Islet precursor cell (in vitro differentiated cells): ENCODE measurements at places on chromosomes 1 and 21.

- peak; percentile 84 for DNase-seq
Observed at GRCh38 chr1:9239622-9240401, 5.2 kb downstream of the H6PD start.

DNA sequence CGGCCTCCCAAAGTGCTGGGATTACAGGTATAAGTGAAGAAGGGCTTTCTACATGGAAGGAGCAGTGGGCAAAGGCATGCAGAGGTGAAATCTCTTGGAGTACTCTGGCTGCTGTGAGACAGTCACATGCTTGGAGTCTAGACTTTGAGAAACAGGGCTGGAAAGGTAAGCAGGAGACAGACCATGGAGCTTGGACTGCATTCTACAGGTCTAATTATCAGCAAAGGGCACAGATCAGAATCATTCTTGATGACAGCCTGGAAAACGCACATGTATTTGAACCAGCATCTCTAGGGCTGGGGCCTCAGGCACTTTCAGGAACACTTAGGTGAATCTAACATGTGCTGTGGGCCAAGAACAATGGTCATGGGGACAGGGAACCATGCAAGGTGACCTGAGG lies 7.3 kb upstream of the PRELP start:
- no peak for DNase-seq

DNA sequence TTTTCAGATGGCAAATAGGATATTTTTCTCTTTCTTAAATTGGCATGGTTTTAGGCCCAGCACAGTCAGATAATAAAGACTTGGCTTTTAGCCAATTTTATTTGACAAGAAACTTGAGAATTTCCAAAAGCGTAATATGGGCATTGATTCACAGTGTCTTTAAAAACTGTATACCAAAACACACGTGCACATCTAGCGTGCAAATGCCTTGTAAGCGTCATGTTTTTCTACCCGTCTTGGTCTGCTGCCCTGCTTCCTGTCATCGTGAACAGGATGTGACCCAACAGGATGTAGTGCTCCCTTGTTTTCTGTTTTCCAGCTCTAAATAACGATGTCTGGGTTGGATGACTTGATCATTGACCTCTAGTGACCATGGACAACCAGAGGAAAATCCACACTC lies 24.7 kb upstream of the SLC44A3 start:
- no peak for DNase-seq

- DNase-seq: no peak
Observed at GRCh38 chr1:10522322-10522860, 47.6 kb downstream of the PEX14 start.

DNA sequence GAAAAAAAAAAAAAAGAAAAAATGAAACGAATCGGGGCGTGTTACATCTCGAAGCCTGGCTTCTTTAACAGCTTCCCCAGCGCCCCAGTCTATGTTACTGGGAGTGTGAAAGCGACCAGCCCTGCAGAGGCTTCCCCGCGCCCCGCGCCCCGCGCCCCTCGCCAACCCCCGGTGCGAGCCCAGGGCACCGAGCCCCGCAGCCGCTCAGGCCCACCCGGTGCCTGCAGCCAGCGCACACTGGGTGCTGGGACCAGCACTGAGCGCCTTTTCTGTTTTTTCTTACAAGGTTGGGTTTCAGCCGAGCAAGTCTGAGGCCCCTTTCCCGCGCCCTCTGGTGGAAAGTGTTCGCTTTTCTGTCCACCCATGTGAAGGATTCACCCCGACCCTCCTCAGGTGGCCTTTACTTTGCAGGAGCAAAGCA lies 42.1 kb upstream of the ZNF496 start:
- DNase-seq: peak; percentile 65

- no peak for DNase-seq
Observed at GRCh38 chr1:38889589-38889988, 8.2 kb upstream of the GJA9 start.

DNA sequence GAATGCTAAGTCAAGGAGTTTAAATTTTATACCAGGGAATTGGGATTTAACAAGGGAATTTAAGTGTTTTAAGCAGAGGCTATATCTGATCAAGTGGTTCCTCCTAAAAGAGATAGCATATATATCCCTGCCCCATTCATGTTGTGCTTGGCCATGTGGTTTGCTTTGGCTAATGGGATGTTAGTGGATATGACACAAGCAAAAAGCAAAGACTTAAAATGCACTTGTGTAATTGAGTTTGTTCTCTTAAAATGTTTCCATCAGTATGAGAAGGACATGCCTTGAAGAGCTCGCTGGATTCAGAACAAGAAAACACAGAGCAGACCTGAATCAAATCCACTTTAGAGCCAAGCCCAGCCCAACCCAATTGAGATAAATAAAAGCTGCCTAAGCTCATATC lies 22.4 kb downstream of the C1orf87 start:
- DNase-seq: no peak

- no peak for DNase-seq
Observed at GRCh38 chr1:103327054-103327719, 198.3 kb upstream of the RNPC3 start.

DNA sequence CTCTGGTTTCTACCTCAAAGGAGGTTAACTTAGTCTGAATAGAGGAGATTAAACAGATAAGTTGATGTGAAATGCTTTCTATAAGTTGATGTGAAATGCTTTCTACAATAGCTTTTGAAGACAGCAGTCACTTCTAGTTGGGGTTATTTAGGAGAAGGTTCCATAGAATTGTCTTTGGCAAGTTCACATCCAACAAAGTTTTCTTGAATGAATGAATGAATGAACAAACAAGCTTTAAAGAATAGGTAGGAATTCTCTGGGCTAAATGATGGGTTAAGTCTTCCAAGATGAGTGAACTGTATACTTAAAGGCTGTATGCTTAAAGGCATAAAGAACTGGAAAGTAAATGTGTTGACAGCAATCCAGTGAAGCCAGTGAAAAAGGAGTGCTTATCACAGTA lies 1.9 kb downstream of the CDC73 start:
- DNase-seq: no peak

DNA sequence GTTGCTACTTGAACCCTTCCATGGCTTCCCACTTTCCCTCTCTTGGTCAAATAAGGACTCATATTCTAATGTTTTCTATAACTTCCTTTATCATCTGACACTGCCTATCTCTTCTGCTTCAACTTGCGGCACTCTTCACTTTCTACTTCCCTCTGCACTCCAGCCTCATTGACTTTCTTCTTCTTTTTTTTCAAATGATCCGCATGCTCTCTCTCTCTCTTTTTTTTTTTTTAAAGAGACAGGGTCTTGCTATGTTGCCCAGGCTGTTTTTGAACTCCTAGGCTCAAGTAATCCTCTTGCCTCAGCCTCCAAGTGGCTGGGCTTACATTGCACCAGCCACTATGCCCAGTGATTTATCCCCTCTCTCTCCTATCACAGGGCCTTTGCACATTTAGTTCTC lies 7.3 kb upstream of the IL10 start:
- DNase-seq: no peak

GRCh38 chr21:14121719-14122118 lies 89.0 kb downstream of the LIPI start:
- no peak for DNase-seq

DNA sequence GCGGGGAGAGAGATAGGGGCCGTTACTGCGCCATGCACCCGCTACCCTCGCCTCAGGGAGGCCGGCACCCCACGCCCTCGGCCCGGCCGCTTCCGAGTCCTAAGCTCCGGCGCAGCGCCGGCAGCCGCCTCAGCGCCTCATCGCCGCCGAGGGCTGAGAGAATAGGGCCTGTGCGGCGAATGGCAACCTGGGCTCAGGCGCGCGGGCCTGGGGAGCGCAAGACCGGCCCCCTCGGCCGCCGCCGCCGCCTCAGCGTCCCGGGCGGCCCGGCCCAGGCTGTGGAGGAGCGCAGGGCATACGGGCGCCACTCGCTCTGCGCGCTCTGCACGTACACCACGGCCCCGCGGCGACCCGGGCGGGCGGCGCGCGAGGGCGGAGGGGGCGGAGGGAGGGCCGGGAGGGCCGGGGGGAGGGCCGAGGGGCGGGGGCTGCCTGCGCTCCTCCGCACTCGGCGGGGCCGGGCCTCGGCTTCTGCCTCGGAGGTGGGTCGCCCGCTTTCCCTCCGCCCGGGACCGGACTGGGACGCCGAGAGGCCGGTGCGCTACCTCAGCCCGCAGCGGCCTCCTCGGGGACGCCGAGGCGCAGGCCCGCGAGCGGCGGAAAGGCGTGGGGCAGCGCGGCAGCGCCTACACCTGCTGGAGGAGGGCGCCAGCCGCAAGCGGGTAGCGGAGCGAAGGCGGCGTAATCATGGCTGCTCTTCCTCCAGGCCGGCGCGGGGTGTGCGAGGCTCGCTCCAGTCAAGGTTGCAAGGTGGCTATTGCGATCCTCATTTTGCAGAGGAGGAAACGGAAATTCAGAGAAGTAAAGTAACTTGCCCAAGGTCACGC lies at the start of gene EGLN1:
EGLN1 (minus strand) TSS at position 317 of the 827 bp plus-strand sequence. CDS start 399 bp downstream, outside the sequence.
- DNase-seq: peak; percentile 94

- peak; percentile 75 for DNase-seq
Observed at GRCh38 chr21:45874716-45875415, 106.7 kb upstream of the COL6A1 start.

DNA sequence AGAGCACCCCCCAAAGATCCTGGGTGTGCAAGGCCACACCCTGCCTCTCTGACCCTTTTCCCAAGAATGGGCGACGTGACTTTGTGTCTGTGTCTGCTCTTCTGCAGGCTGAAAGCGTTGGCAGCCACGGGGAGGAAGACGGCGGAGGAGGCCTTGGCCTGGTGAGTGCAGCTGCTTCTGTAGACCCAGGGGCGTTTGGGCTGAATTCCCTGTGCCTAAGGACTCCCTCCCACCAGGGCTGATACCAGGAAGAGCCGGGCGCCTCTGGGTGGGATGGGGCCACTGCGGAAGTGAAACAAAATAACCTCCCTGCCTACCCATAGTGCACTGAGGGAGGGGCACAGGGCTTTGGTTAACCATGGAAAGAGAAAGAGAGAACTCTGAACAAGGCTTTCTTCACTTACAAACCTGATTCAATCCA lies 2.5 kb downstream of the UBASH3A start:
- no peak for DNase-seq

DNA sequence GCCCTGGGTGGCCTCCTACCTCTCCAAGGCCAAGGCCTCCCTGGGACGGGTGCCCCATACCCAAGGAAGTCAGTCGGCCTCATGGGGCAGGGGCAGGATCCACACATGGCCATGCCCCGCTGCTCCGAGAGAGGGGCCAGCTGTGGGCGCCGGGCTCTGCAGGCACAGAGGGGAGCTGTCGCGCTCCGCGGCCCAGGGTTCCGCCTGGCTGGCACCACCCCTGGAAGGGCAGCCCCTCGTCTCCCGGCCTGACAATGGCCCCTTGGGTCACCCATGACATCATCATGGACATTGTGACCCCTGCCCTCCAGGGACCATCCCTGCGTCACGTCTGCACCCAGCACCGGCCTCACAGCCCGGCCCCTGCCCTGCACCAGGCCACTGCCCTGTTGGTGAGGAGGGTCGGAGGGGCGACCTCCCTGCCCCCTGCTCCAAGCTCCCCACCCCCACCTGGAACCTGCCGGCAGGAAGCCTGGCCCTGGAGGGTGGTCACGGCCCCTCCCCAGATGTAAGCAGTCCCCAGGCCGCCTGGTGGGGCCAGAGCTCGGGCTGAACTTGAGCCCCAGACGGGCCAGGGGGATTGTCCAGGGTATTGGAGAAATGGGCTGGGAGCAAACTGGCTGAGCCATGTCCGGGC lies 5.8 kb downstream of the TTLL10 start:
- DNase-seq: no peak

DNA sequence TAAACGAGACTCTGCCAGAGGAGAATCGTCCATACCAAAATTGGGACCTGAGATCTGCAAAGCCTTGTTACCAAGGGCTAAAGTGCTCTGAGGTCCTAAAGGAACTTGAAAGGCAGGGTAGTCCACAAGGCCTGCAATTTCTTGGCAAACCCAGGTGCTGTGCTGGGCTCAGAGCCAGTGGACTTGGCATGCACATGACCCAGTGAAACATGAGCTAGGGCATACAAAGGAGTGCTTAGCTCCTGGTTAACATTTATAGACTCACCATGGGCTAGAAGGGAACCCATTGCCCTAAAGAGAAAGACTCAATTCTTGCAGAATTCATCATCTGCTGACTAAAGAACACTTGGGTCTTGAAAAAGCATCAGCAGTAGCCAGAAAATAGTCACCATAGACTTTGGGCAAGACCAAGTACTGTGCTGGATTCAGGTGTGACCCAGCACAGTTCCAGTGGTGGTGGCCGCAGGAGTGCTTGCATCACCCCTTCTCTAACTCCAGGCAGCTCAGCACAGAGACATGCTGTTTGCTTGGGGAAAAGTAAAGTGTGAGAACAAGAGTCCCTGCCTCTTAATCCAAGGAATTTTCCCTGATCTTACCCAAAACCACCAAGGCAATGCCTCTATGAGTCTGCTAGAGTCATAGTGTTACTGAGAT lies 1069.4 kb upstream of the ADGRL2 start:
- no peak for DNase-seq

DNA sequence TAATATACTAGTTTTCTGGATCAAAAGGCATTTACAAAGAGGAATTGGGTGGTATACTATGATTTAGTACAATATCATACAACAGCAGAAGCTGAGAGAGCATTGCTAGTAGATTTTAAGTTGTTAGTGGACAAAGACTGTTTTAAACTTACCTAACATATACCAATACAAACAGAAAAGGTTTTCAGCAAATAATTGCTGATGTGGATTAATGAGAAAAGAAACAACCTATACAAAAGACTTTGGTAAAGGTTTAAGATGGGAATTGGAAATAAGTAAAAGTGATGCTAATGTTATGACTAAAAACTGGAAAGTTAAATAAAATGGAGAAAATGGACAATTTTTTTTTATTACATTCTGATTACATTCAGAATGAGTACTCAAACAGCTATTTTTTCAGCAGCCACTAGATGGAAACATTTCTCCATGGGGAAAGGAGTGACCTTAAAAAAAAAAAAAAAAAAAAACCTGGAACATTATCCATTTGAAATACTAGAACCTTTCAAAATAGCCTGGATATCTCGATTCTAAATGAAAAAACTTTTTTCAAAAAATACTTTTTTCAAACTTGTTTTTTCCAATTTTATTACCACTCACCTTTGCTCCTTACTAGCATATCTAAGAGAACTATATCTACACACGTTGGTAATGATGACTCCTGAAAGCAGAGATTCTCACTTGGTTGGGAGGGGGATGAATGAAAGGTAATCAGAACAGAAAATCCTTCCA lies 55.4 kb downstream of the EPRS1 start:
- no peak for DNase-seq

GRCh38 chr1:9296850-9297249 lies 4.2 kb downstream of the SPSB1 start:
- no peak for DNase-seq
